ENCODE measurements at places on chromosomes 5 and 9. TPM values are rescaled to one million over a fixed set of nuclear protein-coding genes. Genes with fewer than 3 reads are reported as not detected.

DNA sequence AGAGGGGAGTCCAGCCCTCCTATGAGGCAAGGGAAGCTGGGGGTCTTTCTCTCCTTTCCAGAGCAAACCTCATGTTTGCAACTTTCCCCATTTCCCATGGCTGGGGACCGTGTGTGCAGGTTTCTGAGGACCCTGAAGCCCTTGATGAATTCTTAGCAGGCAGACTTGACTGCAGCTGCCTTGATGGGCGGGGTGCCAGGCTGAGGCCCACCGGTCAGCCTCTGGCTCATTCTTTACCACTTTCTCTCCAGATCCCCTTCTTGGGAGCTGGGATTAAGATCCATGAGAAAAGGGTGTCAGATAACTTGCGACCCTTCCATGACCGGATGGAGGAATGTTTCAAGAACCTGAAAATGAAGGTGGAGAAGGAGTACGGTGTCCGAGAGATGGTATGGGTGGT, 30.0 kb upstream of the FOXI1 start:
- no peaks in the 10 kb centered on the region for H3K4me1 ChIP-seq
- H3K27ac ChIP-seq, result no peak overlapping the region

The PNPLA7 gene
- under 0.01 TPM for total RNA-seq

DNA sequence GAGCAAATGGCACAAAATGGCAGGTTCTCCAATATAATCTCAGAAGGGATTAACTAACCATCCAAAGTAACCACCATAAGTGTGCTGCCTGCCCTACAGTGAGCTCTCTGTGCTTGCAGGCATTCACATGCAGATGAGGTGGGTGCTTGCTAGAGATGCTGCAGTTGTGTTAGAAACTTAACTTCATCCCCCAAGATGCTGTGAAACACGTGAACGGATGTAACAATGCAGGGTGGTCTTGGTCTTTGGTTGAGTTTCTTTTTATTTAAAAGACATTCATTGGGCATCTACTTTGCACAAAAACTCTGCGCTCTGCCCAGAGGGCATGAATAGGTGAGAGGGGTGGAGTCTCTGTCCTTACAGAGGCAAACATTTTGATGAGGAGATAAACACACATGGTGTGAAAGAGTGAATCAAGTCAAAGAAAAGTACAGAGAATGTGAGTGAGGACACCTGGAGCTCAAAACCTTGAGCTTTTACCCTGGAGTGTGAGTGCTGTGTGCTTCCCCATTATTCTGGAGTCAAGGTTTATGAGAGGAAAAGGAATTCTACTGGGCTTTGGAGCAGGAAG, 143.9 kb upstream of the DAP start:
- no peak overlapping the region for H3K27ac ChIP-seq
- no peaks in the 10 kb centered on the region for H3K36me3 ChIP-seq
- DNase-seq, result no peak
- H3K4me1 ChIP-seq, result peaks cover 11% of the 10 kb centered on the region
- H3K4me3 ChIP-seq, result no peak overlapping the region

DNA sequence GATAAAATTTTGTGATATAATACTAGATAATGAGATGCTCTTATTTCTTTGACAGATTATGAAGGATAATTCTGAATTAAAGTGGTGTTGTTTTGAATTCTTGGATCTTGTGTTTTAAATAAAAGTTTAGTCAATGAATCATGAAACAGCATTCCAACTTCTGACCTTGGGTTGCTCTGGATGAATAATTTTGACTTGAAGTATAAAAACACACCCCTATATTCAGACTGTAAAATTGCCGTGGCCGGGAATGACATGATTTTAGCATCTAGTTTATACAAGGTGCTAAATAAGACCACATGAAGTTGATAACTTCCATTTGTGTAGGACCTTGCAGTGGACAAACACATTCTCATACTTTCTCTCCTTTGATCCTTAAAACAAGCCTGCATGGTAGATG, 67.2 kb upstream of the DAP start:
- no peak overlapping the region for H3K4me3 ChIP-seq
- H3K27me3 ChIP-seq, result no peaks in the 10 kb centered on the region

The SLC6A3 gene
- not detected for total RNA-seq

DNA sequence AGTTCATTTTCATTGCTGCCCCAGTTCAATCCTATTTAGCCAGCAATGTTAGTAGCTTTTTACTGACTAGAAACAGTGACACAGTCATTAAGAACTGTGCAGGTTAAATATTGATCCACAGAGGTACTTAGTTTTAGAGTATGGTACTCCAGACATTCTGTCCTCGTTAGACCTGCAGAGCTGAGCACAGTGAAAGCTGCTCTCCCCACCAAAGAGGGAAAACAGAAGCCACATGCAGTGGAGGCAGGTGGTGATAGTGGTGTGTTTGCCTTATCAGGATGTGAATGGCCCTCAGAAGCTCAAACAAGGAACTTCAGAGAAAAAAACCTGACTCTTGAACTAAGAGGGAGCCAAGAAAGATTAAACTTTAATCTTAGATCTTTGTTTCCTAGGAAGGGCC, 75.5 kb downstream of the UNC13B start:
- H3K4me1 ChIP-seq, result no peaks in the 10 kb centered on the region
- no peak overlapping the region for H3K27ac ChIP-seq
- H3K27me3 ChIP-seq, result no peaks in the 10 kb centered on the region

The NR5A1 gene
- total RNA-seq, result not detected

GRCh38 chr5:170787216-170787615, 3.7 kb downstream of the GABRP start:
- no peaks in the 10 kb centered on the region for H3K4me1 ChIP-seq
- no peaks in the 10 kb centered on the region for H3K36me3 ChIP-seq
- no peak for DNase-seq

- no peaks in the 10 kb centered on the region for H3K27me3 ChIP-seq
- DNase-seq, result no peak
- H3K36me3 ChIP-seq, result peaks cover 2% of the 10 kb centered on the region
- H3K27ac ChIP-seq, result no peak overlapping the region
- H3K4me3 ChIP-seq, result no peak overlapping the region
These were observed 3.1 kb upstream of the CATSPER3 start for GRCh38 chr5:134964359-134965270.

DNA sequence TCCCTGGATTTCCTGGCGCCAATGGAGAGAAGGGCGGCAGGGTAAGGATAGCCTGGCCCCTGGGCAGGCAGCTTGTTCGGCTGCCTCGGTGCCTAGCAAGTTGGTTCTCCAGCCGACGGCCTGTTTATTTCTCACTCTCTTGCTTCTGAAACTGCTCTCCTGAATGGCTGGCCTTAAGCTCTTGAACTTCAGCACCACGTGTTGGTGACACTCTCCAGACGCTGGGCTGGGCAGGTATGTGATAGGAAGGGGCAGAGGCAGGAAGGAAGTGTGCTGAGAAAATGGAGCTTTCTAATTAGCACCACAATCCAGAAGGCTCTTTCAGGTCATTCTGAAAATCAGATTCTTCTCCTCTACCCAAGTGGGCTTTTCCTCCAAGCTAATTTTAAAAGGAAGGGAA, 91.4 kb upstream of the FCN2 start:
- no peak overlapping the region for H3K4me3 ChIP-seq
- H3K4me1 ChIP-seq, result no peaks in the 10 kb centered on the region
- DNase-seq, result no peak
- no peak overlapping the region for H3K27ac ChIP-seq

DNA sequence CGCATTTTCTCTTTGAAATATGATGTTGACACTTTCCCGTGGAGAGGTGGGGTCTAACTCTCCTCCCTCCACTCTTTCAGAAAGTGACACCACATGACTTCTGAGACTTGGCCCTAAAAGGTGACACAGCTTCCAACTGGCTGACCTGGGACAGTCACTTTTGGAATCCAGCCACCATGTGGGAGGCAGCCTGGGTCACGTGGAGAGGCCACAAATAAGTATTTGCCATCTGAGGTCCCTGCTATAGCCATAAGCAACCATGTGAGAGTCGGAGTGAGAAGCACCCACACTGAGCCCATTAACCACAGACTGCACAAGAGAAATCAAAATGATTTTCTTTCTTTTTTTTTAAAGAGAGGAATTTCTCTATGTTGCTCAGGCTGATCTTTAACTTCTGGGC, 4.1 kb upstream of the PHYKPL start:
- H3K36me3 ChIP-seq, result no peaks in the 10 kb centered on the region
- no peak overlapping the region for H3K27ac ChIP-seq
- peaks cover 3% of the 10 kb centered on the region for H3K4me1 ChIP-seq
- DNase-seq, result no peak
- no peak overlapping the region for H3K4me3 ChIP-seq
- no peaks in the 10 kb centered on the region for H3K27me3 ChIP-seq

DNA sequence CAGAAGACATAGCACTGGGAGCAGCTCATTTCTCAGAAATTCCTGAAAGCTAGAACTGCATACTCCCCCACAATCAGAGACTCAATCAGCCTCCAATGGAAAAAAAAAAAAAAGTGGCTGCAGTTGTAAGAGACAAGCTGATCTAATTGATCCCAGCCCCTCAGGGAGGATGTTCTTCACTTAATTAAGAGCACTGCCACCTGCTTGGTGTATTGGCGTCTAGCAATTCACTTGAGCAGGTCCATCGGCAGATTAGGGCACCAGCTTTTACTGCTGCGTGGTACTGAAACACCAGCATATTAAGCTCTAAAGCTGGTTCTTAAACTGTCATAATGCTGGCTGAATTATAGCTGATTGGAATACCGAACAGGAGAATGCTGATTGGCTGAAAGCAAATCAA, 1890.1 kb upstream of the WWC1 start:
- no peaks in the 10 kb centered on the region for H3K27me3 ChIP-seq
- H3K36me3 ChIP-seq, result no peaks in the 10 kb centered on the region
- H3K27ac ChIP-seq, result no peak overlapping the region
- no peak for DNase-seq
- H3K4me3 ChIP-seq, result no peak overlapping the region

The CLIC3 gene
- 0.28 TPM for total RNA-seq

DNA sequence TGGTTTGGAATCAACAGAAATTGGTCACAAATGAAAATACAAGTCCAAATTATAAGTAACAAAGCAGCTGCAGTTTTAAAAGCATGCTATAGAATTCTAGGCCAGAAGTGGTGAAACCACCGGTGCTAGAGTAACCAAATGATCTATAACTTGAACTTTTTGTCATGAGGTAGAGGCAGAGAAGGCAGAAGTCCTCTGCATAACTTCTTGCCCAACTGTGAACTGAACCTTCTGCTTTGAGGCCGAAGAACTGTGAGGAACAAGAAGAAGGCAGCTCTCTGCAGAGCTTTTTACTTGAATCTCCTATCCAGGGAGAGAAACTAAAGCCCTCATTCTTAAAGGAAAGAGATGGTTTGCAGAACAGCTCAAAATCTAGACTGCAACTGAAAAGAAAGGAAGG, 36.2 kb upstream of the TENT2 start:
- no peak overlapping the region for H3K4me3 ChIP-seq
- DNase-seq, result no peak
- no peaks in the 10 kb centered on the region for H3K27me3 ChIP-seq
- H3K36me3 ChIP-seq, result no peaks in the 10 kb centered on the region
- H3K4me1 ChIP-seq, result peaks cover 2% of the 10 kb centered on the region
- H3K27ac ChIP-seq, result no peak overlapping the region

GRCh38 chr9:110769667-110770066, 101.1 kb downstream of the MUSK start:
- H3K27ac ChIP-seq, result no peak overlapping the region
- peak; percentile 36 for DNase-seq
- H3K27me3 ChIP-seq, result no peaks in the 10 kb centered on the region
- no peaks in the 10 kb centered on the region for H3K36me3 ChIP-seq
- no peak overlapping the region for H3K4me3 ChIP-seq

DNA sequence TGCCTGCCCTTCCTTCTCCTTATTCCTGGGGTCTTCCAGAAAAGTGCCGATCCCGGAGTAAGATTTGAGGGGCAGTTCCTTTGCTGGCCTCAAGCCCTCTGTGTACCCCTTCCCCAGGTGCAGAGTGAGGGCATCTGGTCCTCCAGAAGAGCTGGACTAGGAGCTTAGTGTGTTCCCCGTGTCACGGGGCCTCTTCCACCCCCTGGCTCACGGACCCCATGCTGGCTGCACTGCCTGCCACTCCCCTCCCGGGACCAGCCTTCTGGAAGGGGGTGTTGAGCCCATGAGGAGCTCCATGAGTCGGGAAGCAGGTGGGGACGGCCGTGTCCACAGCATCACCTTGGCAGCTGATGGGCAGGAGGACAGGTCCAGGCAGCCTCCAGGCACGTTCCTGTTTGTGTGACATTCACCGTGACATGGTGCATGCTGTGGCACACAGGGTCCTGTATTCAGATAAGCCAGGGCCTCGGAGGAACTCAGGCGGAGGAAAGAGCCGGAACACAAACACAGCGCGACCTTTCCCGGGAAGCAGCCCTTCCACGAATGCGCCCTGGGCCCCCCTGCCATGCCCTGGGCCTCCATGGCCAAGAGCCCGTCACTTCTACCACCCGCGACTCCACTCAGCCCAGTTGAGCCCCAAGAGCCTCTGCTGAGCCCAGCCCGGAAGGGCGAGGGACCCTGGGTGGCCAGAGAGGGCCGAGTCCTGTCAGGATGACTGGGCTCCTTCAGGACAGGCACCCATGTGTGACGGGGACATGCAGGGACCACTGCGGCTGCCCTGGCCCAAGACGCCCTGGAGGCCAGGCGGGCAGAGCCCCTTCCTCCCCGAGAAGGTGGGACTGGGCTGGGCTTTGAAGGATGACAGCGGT, 5.9 kb upstream of the LCN1 start:
- no peak overlapping the region for H3K4me3 ChIP-seq
- DNase-seq, result no peak
- no peaks in the 10 kb centered on the region for H3K36me3 ChIP-seq
- no peaks in the 10 kb centered on the region for H3K4me1 ChIP-seq
- H3K27ac ChIP-seq, result no peak overlapping the region

GRCh38 chr9:116951588-116952435, 264.7 kb downstream of the TRIM32 start:
- peaks cover 10% of the 10 kb centered on the region for H3K4me1 ChIP-seq
- peak overlapping the region; percentile 19 for H3K27ac ChIP-seq
- peak; percentile 98 for DNase-seq

The SLC28A3 gene
- 1.9 TPM for total RNA-seq

- no peaks in the 10 kb centered on the region for H3K36me3 ChIP-seq
- no peak overlapping the region for H3K27ac ChIP-seq
- peaks cover 90% of the 10 kb centered on the region for H3K27me3 ChIP-seq
- DNase-seq, result no peak
These were observed 70.8 kb upstream of the UNC5A start for GRCh38 chr5:176739461-176740051.
